T-helper 17 cell (primary cell): ENCODE measurements at places on chromosomes 11 and 22.
A peak's percentile ranks its signal among the peaks of the same experiment; 100 is the strongest.

DNA sequence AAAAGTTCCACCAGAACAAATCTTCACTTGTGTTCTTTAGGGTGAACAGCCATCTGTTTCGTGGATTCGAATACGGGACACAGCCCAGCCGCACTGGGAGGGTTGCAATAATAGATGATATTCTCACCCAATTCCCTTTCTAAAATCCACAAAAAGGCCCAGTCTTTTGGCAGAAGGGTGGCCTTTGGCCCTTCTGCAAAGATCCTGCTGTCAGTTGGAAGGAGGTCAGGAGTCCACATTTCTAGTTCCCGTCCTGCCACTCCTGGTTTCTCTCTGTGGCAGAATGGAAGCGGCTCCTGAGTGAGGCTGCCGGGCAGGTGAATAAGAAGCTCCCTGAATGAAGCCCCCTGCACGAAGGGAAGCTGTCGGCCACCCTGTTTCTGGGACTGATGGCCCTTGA is 11.2 kb upstream of the LINC01488 start:
- H3K27ac ChIP-seq = no peak overlapping the region
- H3K27me3 ChIP-seq = peaks cover 12% of the 10 kb centered on the region
- DNase-seq = no peak
- H3K4me1 ChIP-seq = peaks cover 7% of the 10 kb centered on the region
- H3K4me3 ChIP-seq = no peak overlapping the region
- H3K36me3 ChIP-seq = no peaks in the 10 kb centered on the region

- peaks cover 3% of the 10 kb centered on the region for H3K36me3 ChIP-seq
- no peak overlapping the region for H3K4me3 ChIP-seq
- no peak for DNase-seq
Observed at GRCh38 chr22:27975381-27976013, 56.4 kb upstream of the PITPNB start.

- no peak overlapping the region for H3K27ac ChIP-seq
- H3K36me3 ChIP-seq = no peaks in the 10 kb centered on the region
- no peak for DNase-seq
- H3K4me3 ChIP-seq = no peak overlapping the region
- peaks cover 2% of the 10 kb centered on the region for H3K27me3 ChIP-seq
Observed at GRCh38 chr22:47239474-47239860, 477.0 kb downstream of the TBC1D22A start.

DNA sequence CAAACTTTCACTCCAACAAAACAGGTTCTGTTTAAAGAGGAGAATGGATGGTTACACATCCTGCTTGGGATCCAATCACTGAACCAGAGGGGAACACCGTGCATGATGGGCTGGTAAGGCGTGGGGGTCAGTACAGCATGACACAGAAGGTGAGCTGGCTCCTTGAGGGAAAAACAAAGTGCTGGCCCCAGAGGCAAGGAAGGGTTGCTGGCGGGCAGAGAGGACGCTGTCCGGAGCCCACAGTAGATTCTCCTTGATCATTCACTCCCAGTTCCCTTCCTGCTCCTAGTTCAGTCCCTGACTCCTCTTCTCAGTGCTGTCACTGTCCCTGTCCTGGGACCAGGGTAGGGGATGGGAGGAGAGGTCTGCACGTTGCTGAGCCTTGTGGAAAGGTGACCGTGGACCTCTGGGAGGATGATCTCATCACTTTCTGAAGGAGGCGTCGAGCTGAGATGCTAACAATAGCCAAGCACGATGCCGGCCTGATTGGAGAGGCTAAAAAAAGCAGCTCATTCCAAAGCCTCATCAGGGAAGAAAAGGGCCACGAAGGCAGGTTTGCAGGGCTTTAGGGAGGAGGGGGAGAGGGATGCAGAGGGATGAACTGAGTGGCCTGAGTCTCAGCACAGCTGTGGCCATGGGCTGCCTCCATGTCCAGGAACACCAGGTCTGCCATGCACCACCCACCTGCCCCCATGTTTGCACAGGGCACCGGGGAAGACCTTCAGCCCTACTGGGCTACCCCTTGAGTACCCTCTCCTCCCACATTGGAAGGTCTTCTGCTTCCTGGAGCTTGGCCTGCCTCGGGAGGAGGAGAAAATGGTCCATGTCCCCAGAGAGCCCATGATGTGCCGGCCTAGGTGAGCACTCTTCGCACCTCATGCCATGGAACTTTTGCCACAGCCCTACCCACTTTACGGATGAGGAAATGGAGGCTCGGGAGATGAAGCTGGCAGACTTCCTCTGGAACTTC is 72.7 kb upstream of the RTL6 start:
- no peak for DNase-seq
- H3K36me3 ChIP-seq = peaks cover 2% of the 10 kb centered on the region
- H3K27ac ChIP-seq = no peak overlapping the region

GRCh38 chr11:73810637-73811036 is 23.0 kb downstream of the MRPL48 start:
- no peak for DNase-seq
- H3K27ac ChIP-seq = no peak overlapping the region
- peaks cover 14% of the 10 kb centered on the region for H3K36me3 ChIP-seq
- peaks cover 11% of the 10 kb centered on the region for H3K4me1 ChIP-seq

DNA sequence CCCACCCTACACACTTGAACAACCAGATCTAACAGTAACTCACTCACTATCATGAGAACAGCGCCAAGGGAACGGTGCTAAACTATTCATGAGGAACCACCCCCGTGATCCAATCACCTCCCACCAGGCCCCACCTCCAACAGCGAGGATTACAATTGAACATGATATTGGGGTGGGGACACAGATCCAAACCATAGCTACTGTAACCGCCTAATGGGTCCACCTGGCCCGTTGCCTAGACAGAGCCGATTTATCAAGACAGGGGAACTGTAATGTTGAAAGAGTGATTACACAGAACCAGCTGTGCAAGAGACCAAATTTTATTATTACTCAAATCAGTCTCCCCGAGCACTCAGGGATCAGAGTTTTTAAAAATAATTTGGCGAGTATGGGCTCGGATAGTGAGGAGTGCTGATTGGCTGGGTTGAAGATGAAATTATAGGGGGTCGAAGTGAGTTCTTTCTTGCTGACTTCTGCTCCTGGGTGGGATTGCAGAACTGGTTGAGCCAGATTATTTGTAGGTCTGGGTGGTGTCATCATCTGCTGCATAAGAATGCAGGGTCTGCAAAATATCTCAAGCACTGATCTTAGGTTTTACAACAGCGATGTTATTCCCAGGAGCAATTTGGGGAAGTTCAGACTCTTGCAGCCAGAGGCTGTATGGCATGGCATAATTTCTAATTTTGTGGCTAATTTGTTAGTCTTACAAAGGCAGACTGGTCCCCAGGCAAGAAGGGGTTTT is 17.9 kb upstream of the ZC3H12C start:
- no peak for DNase-seq
- peaks cover 24% of the 10 kb centered on the region for H3K27me3 ChIP-seq
- H3K4me3 ChIP-seq = no peak overlapping the region
- no peak overlapping the region for H3K27ac ChIP-seq

GRCh38 chr11:1335811-1336761 is 26.7 kb upstream of the TOLLIP start:
- no peak overlapping the region for H3K27ac ChIP-seq
- peak; percentile 58 for DNase-seq
- no peaks in the 10 kb centered on the region for H3K36me3 ChIP-seq
- no peaks in the 10 kb centered on the region for H3K27me3 ChIP-seq

DNA sequence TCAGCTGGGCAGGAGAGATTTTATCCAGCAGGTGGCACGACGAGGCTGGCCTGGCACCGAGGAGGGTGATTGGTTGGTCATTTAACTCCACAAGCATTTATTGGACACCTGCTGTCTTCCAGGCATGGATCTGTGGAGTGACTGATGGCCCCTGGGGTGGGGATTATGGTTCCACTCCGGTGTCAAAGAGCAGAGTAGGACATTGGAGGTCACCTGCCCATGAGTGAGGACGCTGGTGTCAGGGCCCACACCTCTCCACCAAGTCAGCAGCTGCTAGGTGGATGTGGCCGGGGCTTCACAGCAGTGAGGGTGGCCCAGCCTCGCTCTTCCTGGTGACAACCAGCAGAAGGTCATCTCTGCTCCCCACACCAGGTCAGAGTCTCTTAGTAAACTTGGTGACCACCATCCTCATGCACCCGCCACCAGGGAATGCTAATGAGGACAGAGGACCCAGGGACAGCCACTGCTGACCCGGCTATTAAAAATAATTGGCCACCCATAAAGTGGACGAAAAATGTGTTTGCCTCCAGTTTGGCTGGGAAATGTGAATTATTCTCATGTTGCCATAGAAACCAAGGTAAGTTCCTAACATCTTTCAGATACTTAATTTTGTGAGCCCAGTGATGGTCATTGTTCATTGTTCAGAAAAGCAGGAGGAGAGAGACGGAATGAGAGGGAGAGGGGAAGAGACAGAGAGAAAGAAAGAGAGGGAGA is 428.7 kb downstream of the TBC1D22A start:
- H3K36me3 ChIP-seq = no peaks in the 10 kb centered on the region
- no peak overlapping the region for H3K4me3 ChIP-seq
- no peaks in the 10 kb centered on the region for H3K4me1 ChIP-seq
- H3K27me3 ChIP-seq = no peaks in the 10 kb centered on the region

- DNase-seq = no peak
- H3K36me3 ChIP-seq = no peaks in the 10 kb centered on the region
- peaks cover 2% of the 10 kb centered on the region for H3K4me1 ChIP-seq
Observed at GRCh38 chr22:25007444-25008106, 55.1 kb downstream of the KIAA1671 start.

DNA sequence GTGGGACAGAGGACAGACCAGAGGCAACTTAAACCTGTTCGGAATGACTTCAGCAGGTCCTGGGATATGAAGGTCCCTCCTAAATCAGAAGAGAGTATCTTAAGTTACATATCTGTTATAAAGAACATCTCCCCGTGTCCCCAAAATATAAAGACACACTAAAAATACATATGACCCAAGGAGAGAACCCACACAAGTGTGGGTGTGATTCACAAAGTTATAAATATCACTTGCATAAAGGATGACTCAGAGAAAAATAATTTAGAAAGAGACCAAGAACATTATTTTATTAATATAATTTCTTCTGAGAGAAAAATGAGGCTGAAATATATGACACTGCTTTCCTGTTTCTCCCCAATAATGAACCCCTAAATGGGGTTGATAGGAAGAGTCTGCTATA is 14.2 kb downstream of the OR5B21 start:
- DNase-seq = no peak
- H3K27ac ChIP-seq = no peak overlapping the region
- no peaks in the 10 kb centered on the region for H3K36me3 ChIP-seq
- H3K27me3 ChIP-seq = no peaks in the 10 kb centered on the region

- H3K36me3 ChIP-seq = peaks cover 9% of the 10 kb centered on the region
- H3K4me1 ChIP-seq = peaks cover 33% of the 10 kb centered on the region
- H3K27ac ChIP-seq = peak overlapping the region; percentile 98
- H3K4me3 ChIP-seq = peak overlapping the region; percentile 95
Observed at GRCh38 chr11:114399490-114400215, 658 bp downstream of the C11orf71 start.

DNA sequence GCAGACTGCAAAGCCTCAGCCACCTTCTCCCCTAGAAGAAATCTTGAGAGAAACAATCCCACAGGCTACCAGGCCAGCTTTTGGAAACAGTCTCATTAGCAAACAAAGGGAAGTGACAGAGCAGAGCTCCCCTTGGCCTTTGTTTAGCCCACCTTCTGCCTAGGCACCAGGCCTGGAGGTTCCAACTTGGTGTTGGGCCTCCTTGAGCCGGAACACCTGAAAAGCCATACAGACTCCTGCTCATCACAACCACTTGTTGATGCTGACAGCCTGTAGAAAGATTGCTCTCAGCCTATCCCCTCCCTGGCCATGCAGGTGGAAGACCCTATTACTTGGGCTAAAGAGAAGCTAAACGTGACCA is 26.6 kb downstream of the KCNQ1OT1 start:
- H3K27ac ChIP-seq = no peak overlapping the region
- H3K36me3 ChIP-seq = peaks cover 4% of the 10 kb centered on the region
- DNase-seq = no peak
- no peaks in the 10 kb centered on the region for H3K27me3 ChIP-seq
- H3K4me1 ChIP-seq = peaks cover 7% of the 10 kb centered on the region
- no peak overlapping the region for H3K4me3 ChIP-seq

DNA sequence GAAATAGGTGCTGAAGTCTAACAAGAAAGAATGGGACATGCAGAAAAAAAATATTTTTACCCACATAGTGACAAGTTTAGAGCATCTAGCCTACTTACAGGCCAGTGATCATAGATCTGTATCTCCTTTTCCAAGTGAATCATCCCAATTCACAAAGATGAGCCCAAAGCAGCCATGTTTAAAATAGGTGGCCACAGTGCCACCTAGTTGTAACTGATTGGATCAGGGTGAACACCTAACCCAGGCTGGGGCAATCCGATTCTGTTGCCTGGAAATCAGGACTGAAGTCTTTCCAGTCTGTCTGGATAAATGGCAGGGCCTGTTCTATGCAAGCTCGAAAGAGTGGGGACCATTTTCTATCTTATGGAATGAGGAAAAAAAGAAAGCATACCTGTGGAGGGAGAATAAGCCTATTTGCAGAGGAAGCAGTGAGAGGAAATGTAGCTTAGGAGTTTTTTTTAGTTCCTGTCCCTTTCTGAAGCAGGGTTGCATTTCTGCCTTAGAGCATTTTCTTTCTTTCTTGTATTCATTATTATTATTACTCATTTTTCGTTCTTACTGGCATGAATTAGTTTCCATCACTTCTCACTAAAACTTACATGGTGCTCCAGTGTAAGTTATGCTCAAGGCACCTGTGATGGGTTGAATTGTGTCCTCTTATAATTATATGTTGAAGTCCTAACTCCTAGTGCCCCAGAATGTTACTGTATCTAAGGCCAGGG is 113.2 kb upstream of the RAG2 start:
- H3K36me3 ChIP-seq = peaks cover 3% of the 10 kb centered on the region
- H3K4me1 ChIP-seq = no peaks in the 10 kb centered on the region
- no peak for DNase-seq
- no peak overlapping the region for H3K27ac ChIP-seq

DNA sequence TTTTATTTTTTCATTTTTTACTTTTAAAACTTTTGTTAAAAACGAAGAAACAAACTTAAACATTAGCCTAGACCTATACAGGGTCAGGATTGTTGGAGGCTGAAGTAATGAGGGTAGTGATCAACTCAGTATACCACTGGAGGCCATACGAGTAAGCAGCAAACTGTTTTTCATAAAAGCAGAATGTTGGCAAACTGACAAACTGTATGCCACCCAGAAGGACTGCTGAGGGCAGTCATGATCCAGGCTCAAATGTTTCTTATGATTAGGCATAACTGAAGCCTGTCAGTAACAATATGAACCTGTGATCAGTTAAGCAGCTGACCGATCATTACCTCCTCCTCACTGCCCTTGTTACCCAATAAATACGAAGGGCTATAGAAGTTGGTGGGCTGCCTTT is 10.2 kb upstream of the SC5D start:
- H3K4me1 ChIP-seq = no peaks in the 10 kb centered on the region
- DNase-seq = no peak

- H3K27ac ChIP-seq = no peak overlapping the region
- H3K36me3 ChIP-seq = no peaks in the 10 kb centered on the region
- H3K4me3 ChIP-seq = no peak overlapping the region
- peaks cover 6% of the 10 kb centered on the region for H3K4me1 ChIP-seq
Observed at GRCh38 chr11:82792319-82792718, 58.7 kb upstream of the FAM181B start.

GRCh38 chr22:30195245-30196140 is 51.1 kb downstream of the LIF start:
- peak overlapping the region; percentile 66 for H3K4me3 ChIP-seq
- peaks cover 53% of the 10 kb centered on the region for H3K4me1 ChIP-seq
- H3K36me3 ChIP-seq = peaks cover 2% of the 10 kb centered on the region
- H3K27ac ChIP-seq = peak overlapping the region; percentile 94
- DNase-seq = no peak
